NCI-H1930 (cell line): ENCODE measurements at places on chromosomes 2 and 18.

GRCh38 chr2:96923810-96924774 lies 54.2 kb upstream of the SEMA4C start:
- no peak for DNase-seq

- no peak for DNase-seq
Measured at GRCh38 chr2:1840046-1840445, 95.7 kb upstream of the PXDN start.

DNA sequence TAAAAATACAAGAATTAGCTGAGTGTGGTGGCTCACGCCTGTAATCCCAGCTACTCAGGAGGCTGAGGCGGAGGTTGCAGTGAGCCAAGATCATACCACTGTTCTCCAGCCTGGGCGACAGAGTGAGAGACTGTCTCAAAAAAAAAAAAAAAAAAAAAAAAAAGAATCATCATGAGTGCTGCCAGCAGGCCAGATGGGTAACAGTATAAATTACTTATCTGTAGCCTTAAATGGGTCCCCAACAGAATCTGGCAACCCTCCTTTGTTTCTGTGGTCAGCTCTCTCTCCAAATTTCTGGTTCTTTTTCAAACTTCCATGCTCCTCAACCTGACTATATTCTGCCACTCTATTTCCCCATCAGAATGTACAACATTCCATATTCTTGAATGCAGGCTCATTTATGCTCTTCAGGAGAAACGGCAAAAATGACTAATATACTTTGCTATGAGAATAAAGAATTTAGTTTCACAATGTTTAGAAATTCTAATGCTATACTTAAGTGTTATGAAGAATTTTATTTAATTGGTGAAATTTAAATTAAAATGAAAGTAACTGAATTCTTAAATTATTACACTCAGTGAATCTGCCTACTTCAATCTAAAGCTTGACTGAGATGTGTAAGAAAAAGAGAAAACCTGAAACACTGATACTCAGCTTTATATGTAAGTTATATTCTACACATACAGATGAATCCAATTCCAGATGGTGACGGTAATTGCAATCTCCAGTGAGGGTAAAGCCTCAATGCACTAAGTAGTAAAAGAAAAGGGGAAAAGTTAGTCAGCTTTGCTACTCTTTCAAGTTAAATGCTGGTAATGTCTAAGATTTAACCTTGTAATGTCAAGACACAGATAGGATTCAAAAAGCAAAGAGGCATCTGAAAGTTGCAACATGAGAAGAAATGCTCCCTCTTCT lies 24.8 kb downstream of the LPIN2 start:
- DNase-seq, result no peak

DNA sequence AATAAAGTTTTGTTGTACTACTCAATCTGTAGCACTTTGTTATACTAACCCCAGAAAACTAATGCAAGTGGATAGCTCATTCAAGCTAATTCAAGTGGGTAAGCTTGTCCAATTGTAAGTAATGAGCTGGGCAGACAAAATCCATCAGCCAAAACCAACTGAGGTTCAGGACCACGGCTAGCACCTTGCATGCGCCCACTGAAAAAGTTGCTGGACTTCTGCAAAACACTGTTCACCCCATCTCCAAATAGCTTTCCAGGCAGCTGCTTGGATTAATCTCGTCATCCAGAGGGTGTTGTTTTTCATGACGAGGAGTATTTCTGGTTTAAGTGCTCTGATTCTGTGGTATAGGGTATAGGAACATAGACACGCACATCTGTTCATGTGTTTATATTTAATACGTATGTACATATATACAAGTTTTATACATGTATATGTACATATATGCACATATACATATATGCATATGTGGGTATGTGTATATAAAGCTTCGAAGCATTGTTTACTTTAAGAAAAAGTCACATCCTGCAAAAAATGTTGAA lies 307.5 kb downstream of the GALR1 start:
- DNase-seq, result no peak

GRCh38 chr2:12005886-12006681 lies 259.7 kb downstream of the LPIN1 start:
- no peak for DNase-seq

DNA sequence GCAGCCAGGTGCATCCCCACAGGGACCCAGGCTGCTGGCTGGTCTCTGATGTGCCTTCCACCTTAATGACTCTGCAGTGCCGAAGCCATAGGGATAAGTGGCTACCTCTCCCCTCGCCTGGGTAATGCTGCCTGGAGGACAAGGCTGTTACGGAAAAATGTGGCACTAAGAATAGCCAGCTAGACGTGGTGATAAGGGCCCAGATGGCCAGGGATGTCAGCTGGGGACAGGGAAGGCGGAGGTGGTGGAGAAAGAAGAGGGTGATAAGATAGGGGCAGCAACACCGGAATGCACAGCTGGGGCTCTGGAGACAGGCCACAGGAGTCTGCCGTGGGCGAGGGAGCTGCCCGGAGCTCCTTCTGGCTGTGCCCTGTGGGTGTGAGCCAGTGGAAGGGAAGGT lies 170.6 kb downstream of the FHOD3 start:
- no peak for DNase-seq

DNA sequence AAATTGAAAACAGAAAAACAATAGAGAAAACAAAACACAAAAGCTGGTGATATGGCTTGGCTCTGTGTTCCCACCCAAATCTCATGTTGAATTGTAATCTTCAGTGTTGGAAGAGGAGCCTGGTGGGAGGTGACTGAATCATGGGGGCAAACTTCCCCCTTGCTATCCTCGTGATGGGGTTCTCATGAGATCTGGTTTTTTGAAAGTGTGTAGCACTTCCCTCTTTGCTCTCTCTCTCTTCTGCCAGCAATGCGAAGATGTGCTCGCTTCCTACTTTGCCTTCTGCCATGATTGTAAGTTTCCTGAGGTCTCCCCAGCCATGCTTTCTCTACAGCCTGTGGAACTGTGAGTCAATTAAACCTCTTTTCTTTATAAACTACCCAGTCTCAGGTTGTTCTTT lies 112.3 kb upstream of the UXS1 start:
- DNase-seq, result no peak

DNA sequence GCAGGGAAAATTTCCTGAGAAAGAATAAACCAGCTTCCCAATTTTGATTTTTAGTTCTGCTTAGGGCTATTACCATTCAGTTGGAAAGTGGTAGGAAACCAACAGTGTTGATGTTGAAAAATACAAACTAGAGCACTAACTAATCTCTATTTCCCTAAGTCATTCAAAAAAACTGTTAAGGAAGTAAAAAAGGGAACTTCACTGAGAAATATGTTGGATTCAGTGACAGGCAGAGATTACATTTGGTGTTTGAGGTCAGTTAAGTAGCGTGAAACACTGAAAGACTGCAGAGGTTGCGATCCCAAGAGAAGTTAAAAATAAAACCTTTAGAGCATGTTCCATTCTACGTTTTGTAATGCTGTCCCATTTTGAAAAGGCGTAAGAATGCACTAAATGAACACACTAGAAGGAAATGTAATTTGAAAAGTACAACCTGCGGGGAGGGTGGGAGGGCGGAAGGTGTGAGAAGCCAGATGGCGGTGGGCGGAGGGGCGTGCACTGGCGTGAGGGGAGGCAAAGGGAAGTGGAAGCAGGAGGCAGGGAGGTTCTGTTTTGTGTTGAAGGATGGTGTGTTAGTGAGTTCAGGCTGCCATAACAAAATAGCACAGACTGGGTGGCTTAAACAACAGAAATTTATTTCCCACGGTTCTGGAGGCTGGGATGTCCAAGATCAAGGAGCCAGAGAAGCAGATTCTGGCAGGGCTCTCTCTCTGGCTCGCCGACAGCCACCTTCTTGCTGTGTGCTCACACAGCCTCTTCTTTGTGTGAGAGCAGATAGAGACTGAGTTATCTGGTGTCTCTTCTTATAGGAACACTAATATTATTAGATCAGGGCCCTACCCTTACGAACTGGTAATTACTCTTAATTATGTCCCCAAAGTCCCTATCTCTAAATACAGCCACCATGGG lies 94.3 kb upstream of the KCTD1 start:
- no peak for DNase-seq

DNA sequence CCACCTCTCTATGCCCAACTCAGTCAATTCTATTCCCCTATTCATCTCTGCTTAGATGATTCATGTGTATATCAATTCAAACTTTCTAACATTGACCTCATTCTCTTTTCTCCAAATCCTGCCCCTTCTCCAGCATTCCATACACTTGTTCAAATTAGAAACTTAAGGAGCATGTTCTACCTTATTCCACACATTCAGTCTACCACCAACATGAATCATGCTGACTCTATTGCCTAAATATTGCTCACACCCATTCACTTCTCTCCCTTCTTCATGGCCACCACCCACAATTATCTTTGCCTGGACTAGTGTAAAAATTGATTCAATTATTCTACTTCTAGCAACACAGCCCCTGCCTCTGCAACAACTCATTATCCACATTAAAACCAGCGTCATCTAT lies 147.5 kb downstream of the VWC2L start:
- DNase-seq, result no peak

DNA sequence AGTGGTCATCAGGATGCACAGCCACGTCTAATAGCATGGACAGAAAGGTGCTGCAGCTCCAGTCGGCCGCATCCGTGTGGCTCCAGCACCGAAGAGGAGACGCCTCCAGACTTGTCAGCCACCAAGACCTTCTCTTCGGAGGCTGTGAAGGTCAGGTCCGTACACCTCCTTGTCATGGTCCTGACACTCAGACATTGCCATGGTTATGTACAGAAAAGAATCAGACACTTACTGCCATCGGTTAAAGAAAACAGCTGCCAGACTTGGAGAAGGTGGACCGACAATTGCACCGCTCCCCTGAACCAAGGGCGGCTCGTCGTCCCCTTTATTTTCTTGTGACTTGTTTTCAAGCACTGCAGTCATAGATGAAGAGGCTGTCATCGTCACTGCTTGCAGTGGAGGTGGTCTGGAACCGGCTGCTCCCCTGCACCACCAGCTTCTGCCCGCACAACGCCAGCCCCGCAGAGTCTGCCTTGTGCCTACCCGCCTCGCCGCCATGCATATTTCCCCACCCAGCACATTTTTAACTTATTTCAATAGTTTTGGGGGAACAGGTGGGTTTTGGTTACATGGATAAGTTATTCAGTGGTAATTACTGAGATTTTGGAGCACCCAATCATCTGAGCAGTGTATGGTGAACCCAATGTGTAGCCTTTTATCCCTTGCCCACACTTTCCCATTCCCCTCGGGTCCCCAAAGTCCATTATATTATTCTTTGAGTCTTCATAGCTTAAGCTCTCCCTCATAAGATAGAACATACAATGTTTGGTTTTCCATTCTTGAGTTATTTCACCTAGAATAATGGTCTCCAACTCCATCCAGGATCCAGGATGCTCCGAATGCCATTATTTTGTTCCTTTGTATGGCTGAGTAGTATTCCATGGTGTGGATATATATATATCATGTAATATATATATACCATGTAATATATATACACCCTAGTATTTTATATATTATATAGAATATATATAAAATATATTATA lies 18.1 kb downstream of the FBXO48 start:
- DNase-seq, result no peak

- no peak for DNase-seq
Measured at GRCh38 chr2:18597618-18598017, 8.2 kb upstream of the NT5C1B start.

- no peak for DNase-seq
Measured at GRCh38 chr2:190335225-190335559, 8.2 kb upstream of the INPP1 start.

- DNase-seq, result no peak
Measured at GRCh38 chr18:47893047-47893446, 37.4 kb downstream of the SMAD2 start.

DNA sequence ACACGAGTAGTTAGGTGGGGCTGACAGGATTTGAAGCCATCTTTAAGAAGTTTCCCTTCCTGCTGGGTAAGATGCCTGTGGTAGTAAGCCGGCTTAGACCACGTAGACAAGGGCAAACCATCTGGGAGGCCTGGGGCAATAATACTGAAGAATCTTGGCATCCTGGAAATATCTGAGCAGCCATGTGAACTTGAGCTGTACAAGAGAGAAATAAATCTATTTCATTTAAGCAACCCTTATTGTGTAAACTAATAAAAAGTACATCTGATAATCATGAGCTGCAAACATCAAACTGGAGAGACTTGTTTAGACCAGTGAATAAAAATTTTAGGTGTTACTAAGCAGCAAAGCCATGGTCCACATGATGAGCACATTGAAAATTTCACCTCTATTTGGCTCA lies 11.4 kb upstream of the CETN1 start:
- DNase-seq, result no peak

GRCh38 chr2:67900826-67901225 lies 162.0 kb downstream of the C1D start:
- no peak for DNase-seq
